ENCODE measurements at places on chromosomes 11 and 22. TPM values are rescaled to one million over a fixed set of nuclear protein-coding genes. Genes with fewer than 3 reads are reported as not detected.

Gene OR52J3
- total RNA-seq = not detected

- H3K4me3 ChIP-seq = no peak overlapping the region
- H3K27me3 ChIP-seq = peaks cover 7% of the 10 kb centered on the region
Observed at GRCh38 chr11:61961570-61962212, 5.7 kb downstream of the FTH1 start.

GRCh38 chr22:46052331-46052771 lies 75.4 kb upstream of the WNT7B start:
- H3K4me1 ChIP-seq = no peaks in the 10 kb centered on the region
- H3K36me3 ChIP-seq = no peaks in the 10 kb centered on the region
- H3K27me3 ChIP-seq = peaks cover 12% of the 10 kb centered on the region
- H3K27ac ChIP-seq = no peak overlapping the region

DNA sequence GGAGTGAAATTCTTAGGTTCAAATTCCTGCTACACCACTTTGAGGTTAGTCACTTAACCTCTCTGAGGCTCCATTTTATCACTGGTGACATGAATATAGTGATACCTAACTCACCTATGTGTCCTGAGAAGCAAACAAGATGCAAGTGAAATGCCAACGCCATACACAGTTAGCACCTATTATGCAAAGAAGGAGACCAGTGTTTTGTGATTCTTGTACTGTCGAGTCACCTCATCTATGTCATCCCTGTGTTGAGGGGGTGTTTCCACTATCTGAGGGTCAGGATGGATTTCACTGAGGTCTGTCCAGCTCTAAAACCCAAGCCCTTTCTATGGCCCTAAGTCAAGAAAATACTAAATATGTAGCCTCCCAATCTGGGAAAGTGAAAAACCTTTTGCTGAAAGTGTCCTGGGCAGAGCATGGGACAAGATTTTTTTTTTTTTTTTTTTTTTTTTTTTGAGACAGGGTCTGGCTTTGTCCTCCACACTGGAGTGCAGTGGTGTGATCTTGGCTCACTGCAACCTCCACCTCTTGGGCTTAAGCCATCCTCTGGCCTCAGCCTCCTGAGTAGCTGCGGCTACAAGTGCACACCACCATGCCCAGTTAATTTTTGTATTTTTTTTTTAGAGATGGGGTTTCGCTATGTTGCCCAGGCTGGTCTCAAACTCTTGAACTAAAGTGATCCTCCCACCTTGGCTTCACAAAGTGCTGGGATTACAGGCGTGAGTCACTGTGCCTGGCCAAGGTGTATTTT lies 5.0 kb upstream of the MCM5 start:
- peaks cover 7% of the 10 kb centered on the region for H3K36me3 ChIP-seq
- no peaks in the 10 kb centered on the region for H3K27me3 ChIP-seq
- H3K4me1 ChIP-seq = no peaks in the 10 kb centered on the region
- no peak for DNase-seq
- H3K4me3 ChIP-seq = no peak overlapping the region

Data from endodermal cell (in vitro differentiated cells).